ENCODE measurements at places on chromosomes 5 and 9. TPM values are rescaled to one million over a fixed set of nuclear protein-coding genes. Genes with fewer than 3 reads are reported as not detected.

Gene CRHBP
- total RNA-seq, result 1.7 TPM

Gene TNC
- total RNA-seq, result 194 TPM

Gene AHRR
- 1.7 TPM for total RNA-seq

Gene SLC28A3
- not detected for total RNA-seq

Gene ABHD17B
- 11.7 TPM for total RNA-seq

Gene CCIN
- 0.31 TPM for total RNA-seq

Gene PFN3
- not detected for total RNA-seq

Gene SPATA31D4
- total RNA-seq, result not detected

Gene EGFL7
- total RNA-seq, result 62.8 TPM

Gene S100Z
- not detected for total RNA-seq

Gene KIF20A
- total RNA-seq, result not detected

Gene CDC14B
- 28.8 TPM for total RNA-seq

Gene CCNB1
- 5.8 TPM for total RNA-seq

Gene PCDHGA11
- 12.3 TPM for total RNA-seq

Gene GLRA1
- total RNA-seq, result not detected

Gene GARIN3
- total RNA-seq, result not detected

Gene CD274
- 3.5 TPM for total RNA-seq

Gene NUDT2
- 36.9 TPM for total RNA-seq

Gene ANKRD31
- total RNA-seq, result 0.16 TPM

Gene NR4A3
- 1.1 TPM for total RNA-seq

Gene GPR151
- total RNA-seq, result not detected

Gene C5orf58
- not detected for total RNA-seq

Gene ITGA2
- total RNA-seq, result 14.6 TPM

Gene IL9
- not detected for total RNA-seq

Gene TEX48
- total RNA-seq, result not detected

Gene C5orf52
- total RNA-seq, result not detected

Gene HTR4
- total RNA-seq, result 0.27 TPM

Gene EIF4E1B
- total RNA-seq, result not detected

Gene FAM169A
- total RNA-seq, result 1.7 TPM

Gene CD72
- 2.0 TPM for total RNA-seq

Gene OSMR
- 32.5 TPM for total RNA-seq

Gene SLC36A2
- not detected for total RNA-seq

Gene RMI1
- total RNA-seq, result 4.8 TPM

Gene PDGFRB
- total RNA-seq, result 125 TPM

Gene SH2D3C
- 8.2 TPM for total RNA-seq

Gene IRX4
- total RNA-seq, result not detected

Gene NME5
- 4.3 TPM for total RNA-seq

Gene NUTM2G
- not detected for total RNA-seq

Gene TRAF1
- 5.7 TPM for total RNA-seq

Gene ANKRD34B
- total RNA-seq, result not detected

Gene GFI1B
- total RNA-seq, result not detected

Gene GFPT2
- total RNA-seq, result 28.7 TPM

Gene IFNA21
- not detected for total RNA-seq

Gene CDKN2B
- total RNA-seq, result 6.2 TPM

Gene TBCA
- 137 TPM for total RNA-seq

Gene ACSL6
- 1.3 TPM for total RNA-seq

Gene GLDC
- 0.62 TPM for total RNA-seq

Gene BSPRY
- total RNA-seq, result 0.31 TPM

Gene ELOVL7
- total RNA-seq, result 2.4 TPM

Gene ROR2
- 69.1 TPM for total RNA-seq

Gene PCDHGA1
- total RNA-seq, result 0.67 TPM
